ENCODE measurements at places on chromosomes 11 and 22.

- DNase-seq: no peak
Observed at GRCh38 chr11:12421386-12421785, 44.0 kb downstream of the PARVA start.

DNA sequence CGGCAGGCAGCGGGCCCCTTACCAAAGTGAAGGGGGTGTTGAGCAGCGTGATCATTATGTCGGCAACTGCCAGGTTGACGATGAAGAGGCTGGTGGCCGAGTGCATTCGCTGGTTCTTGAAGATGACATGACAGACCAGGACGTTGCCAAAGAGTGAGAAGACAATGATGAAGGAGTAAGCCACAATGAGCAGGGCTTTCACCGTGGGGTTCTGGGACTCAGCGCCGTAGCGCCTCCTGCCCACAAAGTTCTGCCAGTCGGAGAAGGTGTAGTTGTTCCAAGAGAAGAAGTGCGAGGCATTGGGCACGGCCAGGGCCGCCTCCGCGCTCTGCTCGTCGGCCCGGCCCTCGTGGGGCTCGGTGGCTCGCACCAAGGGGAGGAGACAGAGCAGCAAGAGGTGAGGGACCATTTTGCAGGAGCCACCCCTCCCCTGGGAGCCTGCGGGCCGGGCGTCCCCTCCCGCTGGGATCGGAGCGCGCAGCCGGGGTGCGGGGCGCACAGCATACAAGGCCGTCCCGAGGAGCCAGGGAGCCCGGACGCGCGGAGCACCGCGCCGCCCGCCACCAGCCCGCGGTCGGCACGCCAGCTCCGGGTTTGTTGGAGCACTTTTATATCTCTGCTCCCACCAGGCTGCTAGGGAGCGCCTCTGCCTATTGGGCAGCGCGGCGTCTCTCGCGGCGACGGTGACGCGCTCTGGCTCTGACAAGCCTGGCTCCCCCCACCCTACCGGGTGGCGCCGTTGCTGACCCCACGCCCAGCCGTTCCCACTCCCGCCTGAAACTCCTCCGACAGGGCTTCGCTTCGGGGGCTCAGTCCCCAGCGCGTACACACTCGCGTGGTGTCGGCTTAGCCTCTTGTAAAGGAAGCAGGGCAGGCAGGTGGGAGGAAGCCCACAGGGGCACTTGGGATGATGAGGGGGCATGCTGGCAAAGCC, at the start of gene GPR83:
Gene GPR83, minus strand, starts transcription at position 581 of the 934 bp plus-strand sequence. Its CDS starts 172 bp downstream, at position 409.
- DNase-seq: peak; percentile 63

- DNase-seq: peak; percentile 20
Observed at GRCh38 chr11:57648801-57649735, 644 bp downstream of the YPEL4 start.

GRCh38 chr11:96523656-96524055, 133.8 kb downstream of the JRKL start:
- DNase-seq: no peak

GRCh38 chr11:8080069-8080670, 841 bp upstream of the TUB start:
- no peak for DNase-seq

GRCh38 chr22:19133561-19133960, 2.5 kb downstream of the TSSK2 start:
- DNase-seq: no peak

- no peak for DNase-seq
Observed at GRCh38 chr22:35879351-35879750, 149.3 kb downstream of the RBFOX2 start.

- DNase-seq: no peak
Observed at GRCh38 chr11:94948070-94948617, 25.2 kb downstream of the CWC15 start.

GRCh38 chr11:22510741-22511140, 114.9 kb downstream of the FANCF start:
- DNase-seq: no peak

DNA sequence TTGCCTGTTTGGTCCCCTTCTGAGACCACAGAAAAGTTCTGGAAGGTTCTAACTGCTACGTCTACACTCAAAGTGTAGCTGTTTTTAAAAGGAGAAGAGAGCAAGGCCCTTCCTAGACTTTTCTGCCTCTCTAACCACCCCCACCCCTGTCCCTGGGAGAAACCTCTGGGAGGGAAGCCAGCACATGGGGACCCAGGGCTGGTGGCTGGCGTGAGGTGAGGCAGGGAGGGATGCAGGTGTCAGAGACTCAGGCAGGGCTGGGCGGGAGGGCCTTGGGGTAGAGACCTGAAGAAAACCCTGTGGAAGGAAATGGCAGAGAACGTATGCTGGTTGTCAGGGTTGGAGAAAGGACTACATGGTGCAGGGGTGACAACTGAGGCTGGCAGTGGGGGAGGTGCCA, 26.7 kb downstream of the ARRB1 start:
- DNase-seq: no peak

DNA sequence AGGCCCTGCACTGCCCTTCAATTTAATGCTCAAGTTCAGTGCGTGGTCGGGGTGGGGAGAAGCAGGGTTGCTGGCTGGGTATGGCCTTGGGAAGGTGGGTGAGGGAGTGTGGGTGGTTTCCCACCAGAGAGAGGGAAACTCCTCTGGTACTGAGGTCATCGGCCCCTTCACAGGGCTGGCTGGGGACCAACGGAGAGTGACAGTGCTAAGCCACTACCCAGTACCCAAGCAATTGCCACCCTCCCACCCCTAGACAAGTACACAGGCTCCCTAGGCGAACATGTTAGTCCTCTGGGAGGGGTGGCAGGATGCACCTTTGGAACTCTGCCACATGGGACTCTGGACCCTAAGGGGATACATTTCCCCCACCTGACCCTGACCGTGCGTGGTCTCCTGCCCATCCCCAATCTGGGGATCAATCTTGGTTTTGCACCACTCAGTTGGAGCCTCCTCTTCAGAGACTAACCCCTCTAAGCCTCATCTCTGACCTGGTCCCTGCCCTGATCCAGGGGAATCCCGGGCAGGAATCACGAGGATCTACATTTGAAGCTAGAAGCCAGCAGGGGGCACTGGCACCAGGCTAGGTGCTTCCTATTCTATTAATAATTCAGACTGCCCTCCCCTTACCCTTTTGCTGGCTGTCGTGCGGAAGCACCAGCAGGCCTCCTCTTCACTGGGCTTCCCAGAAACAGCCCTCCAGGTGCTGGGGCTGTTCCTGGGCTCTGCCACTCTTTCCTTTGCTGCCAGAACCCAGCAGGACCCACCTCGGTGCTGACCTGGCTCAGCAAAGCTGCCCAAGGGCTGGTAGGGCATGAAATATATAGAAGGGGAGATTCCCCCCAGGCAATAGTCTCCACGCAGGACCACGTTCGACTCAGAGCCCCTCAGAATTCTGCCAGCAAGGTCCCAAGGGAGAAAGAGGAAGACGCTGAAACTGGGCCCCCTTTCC, 377.7 kb downstream of the TENM4 start:
- DNase-seq: peak; percentile 13

GRCh38 chr11:116232364-116232828, 540.4 kb downstream of the BUD13 start:
- peak; percentile 76 for DNase-seq

- no peak for DNase-seq
Observed at GRCh38 chr11:129729216-129729615, 86.4 kb upstream of the TMEM45B start.

DNA sequence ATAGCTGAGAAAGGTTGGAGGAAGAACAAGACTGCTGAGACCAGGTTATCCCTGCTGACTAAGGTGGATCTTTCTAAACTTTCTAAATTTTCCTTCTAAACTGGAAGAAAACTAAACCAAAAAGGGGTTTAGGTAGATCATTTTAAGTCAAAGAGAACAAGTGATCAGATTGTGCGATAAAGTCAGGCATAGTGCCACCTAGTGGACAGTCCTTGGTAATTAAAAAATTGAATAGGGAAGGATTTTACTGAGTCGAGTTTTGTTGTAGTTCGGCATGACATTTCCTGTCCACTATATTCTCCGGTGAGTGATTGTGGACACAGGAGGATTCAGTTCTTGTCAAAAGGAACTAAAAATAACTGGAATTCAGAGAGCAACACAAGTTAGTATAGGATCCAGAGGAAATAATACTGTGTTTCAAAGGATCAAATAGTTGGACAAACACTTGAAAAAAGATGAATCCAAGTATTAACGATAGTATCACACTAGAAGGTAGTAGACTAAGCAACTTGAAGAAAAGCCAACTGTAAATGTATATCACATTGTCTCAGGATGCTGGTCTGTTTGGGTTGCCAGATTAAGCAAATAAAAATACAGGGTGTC, 1236.4 kb downstream of the FAM181B start:
- DNase-seq: peak; percentile 50

DNA sequence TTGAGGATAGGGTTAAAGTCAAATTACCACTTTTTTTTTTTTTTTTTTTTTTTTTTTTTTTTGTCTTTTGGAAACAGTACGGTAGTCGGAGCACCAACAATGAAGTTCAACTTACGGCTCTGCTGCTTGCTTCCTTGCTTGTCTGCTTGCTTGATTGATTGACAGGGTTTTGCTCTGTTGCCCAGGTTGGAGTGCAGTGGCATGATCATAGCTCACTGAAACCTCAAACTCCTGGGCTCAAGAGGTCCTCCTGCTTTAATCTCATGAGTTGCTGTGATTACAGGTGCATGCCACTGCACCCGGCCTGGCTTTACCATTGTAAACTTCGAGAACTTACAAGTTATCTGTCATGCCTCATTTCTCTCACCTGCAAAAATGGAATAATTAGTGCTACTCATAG, 5.8 kb downstream of the SGSM3 start:
- DNase-seq: no peak

- DNase-seq: no peak
Observed at GRCh38 chr11:86693518-86693917, 21.1 kb upstream of the ME3 start.

- no peak for DNase-seq
Observed at GRCh38 chr22:31818481-31819392, 64.9 kb downstream of the DEPDC5 start.

- peak; percentile 77 for DNase-seq
Observed at GRCh38 chr11:61949169-61950034, 749 bp upstream of the BEST1 start.

DNA sequence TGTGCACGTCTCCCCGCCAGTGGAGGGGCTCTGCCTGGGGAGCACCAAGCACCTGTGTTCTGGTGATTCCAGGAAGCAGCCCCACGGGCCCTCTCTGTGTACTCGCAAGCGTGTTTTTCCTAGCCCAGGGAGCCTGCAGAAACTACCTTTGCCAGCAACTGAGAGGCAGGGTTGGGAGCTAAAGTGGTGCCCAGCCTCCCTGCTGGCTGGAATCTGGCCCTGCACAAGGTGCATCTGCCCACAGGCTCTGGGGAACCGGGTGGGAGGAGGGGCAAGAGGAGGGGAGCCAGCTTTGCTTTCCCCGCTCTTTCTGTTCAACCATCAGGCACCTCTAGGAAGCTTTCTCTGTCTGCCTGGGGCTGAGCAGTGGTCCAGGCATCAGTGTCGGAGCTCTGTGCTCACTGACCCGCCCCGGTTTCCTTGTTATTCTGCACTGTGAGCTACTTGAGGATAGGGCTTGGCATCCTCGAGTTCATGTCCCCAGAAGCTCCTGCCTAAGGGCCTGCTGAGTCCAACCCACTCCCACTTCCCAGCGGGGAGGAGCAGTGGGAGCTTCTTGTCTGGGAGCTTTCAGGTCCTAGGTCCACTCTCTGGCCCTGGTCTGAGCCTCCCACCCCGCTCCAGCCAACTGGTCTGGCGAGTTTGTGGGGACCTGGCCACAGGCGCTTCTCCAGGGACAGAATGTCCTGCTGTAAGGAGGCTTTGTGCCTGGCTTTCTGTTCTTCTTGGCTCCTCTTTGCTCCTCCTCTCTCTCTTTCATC, 14.9 kb downstream of the DAGLA start:
- DNase-seq: no peak

DNA sequence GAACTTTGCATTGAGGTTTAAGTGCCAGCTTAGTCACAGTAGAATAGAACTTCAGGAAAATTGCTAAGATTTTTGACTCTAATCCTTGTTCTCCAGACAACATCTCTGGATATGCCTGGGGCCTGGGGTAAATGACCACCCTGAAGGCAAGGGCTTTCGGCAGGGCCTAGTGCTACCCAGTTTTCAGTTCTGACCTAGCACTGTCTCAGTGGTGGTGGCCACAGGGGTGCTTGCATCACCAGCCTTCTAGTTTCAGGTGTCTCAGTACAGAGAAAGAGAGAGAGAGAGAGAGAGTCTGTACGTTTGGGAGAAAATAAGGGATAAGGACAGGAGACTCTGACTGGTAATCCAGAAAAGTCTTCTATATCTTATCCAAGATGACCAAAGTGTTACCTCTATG, 890.5 kb downstream of the JRKL start:
- no peak for DNase-seq

GRCh38 chr11:61700720-61701119, 20.5 kb downstream of the DAGLA start:
- no peak for DNase-seq

DNA sequence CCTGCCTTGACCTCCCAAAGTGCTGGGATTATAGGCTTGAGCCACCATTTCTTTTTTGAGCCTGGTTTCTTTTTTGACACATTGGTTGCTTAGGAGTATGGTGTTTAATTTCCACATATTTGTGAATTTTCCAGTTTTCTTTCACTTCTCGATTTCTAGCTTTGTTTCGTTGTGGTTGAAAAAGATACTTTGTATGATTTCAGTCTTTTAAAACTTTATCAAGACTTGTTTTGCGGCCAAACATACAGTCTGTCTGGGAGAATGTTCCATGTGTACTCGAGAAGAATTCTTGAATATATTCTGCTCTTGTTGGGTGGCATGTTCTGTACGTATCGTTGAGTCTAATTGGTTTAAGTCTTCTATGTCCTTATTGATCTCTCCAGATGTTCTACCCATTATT, 20.8 kb downstream of the SHANK3 start:
- DNase-seq: no peak

GRCh38 chr11:65224930-65225278, 36.9 kb upstream of the POLA2 start:
- no peak for DNase-seq

DNA sequence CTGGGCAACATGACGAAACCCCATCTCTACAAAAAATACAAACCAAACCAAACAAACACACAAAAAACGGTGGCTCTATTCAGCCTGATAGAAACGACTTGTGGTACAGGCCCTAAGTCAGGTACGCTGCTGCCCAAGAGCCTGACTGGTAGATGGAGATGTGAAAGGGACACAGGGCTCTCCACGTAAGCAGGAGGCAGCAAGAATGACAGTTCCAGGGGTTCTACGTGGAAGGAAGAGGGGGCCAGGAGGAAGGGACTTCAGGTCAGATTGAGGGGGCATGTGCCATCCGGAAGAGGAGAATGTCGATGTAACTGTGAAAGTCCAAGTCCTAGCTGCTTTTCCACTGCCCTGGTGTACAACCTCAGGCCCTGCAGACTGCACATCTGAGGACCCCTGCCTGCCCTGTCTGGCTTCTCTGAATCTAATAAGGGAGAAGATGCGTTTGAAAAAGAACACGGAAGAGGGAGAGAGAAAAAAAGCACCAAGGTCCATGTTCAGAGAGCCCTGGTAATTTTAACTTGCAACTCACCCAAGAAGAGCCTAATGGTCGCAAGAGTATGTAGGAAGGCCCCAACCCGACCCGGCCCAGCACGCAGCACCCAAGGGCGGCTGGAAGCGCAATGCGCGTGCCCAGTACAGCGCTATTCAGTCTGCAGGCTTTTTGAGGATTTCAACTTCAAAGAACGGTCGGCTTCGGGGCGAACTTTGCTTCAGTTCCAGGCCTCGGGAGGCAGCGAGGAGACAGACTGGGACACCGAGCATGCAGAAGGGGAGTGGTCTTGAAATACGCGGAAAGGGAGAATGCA, 909 bp upstream of the ZNRD2 start:
- DNase-seq: no peak

- DNase-seq: no peak
Observed at GRCh38 chr11:87201376-87201775, 163.6 kb downstream of the TMEM135 start.
